A549 treated with CpdA at 1 μM for 4 hours (cell line): ENCODE measurements at places on chromosomes 4 and X. TPM values are rescaled to one million over a fixed set of nuclear protein-coding genes. Genes with fewer than 3 reads are reported as not detected.

IQCM gene
- total RNA-seq: not detected in 5 replicates

SPANXB1 gene
- total RNA-seq: 2.7 to 4.0 TPM (median 3.2 TPM) in 5 replicates

SOWAHB gene
- total RNA-seq: 0.06 TPM in 1 of 5 replicates, not detected in the others

DDX53 gene
- not detected in 5 replicates for total RNA-seq

NAT8L gene
- 9.9 to 15.0 TPM (median 13.8 TPM) in 5 replicates for total RNA-seq

GPR119 gene
- not detected in 5 replicates for total RNA-seq

PUDP gene
- total RNA-seq: 24.4 to 26.3 TPM (median 25.6 TPM) in 5 replicates

IL1RAPL1 gene
- 0.09 TPM in 1 of 5 replicates, not detected in the others for total RNA-seq

FAT1 gene
- total RNA-seq: 127 to 187 TPM (median 147 TPM) in 5 replicates

SYTL5 gene
- total RNA-seq: 0.34 to 0.52 TPM (median 0.41 TPM) in 5 replicates

MGARP gene
- total RNA-seq: 0.45 to 1.1 TPM (median 0.83 TPM) in 5 replicates

F9 gene
- not detected in 5 replicates for total RNA-seq

USP11 gene
- 46.0 to 55.4 TPM (median 51.2 TPM) in 5 replicates for total RNA-seq

HPGDS gene
- not detected in 5 replicates for total RNA-seq

PAGE4 gene
- not detected in 5 replicates for total RNA-seq

ERAS gene
- 0.10 TPM in 1 of 5 replicates, not detected in the others for total RNA-seq

IL2 gene
- total RNA-seq: not detected in 5 replicates

SLC34A2 gene
- 0.01 to 0.03 TPM in 2 of 5 replicates, not detected in the others for total RNA-seq

NEXMIF gene
- 0.01 to 0.02 TPM in 2 of 5 replicates, not detected in the others for total RNA-seq

GABRG1 gene
- not detected in 5 replicates for total RNA-seq

BBS12 gene
- 2.4 to 3.3 TPM (median 3.0 TPM) in 5 replicates for total RNA-seq
